ENCODE measurements at places on chromosomes 2 and 18. TPM values are rescaled to one million over a fixed set of nuclear protein-coding genes. Genes with fewer than 3 reads are reported as not detected.

DNA sequence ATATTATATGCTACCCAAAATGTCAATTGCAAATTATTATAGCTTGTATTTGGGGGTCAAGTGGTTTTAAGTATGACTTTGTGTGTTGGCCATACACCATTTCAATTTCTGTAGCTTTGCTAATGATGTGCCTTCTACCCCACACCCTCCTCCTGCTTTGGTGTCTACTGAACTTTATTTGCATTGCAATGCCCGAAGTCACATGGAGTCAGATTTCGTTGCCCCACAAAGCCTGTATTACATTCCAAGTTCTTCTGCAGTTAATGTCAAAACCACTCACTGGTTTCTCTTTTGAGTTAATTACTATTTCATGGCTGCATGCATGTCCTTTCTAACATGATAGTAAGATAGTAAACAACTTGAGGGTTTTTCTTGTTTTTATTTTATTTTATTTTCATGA, 528.9 kb downstream of the RIT2 start:
- no peaks in the 10 kb centered on the region for H3K4me1 ChIP-seq
- no peak overlapping the region for H3K27ac ChIP-seq
- H3K4me3 ChIP-seq: no peak overlapping the region

DNA sequence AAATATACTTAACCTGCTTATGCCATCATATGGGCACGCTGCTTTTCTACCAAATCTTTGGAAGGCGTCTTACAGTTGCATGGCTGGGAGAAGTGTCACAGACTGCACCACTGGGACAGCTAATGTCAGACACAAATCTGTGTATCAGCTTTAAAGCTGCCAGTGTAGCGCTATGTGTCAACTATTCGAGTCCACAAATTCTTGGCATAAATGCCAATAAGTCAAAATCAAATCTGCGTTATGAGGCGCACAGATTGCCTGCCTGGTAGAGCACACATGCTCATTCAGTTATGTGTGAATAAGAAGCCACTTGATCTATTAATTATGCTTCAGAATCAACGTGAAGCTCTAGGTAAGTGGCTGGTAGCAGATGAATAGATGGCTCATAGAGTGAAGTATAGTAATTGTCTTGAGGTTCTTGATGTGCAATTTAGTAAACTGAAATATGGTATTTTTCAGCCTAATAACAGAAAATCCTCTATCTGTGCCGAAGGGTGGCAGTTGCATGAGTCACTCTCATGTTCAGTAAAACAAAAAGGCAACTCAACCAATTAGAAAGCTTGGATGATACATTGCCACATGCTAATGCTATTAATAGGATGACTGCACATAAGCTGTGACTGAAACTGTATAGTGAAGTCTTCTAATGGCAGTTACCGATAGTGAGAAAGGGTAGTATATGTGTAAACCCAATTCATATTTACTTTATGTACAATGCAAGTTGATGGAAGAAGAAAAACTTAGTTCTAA, 52.0 kb downstream of the DCC start:
- H3K4me3 ChIP-seq: no peak overlapping the region
- H3K27ac ChIP-seq: no peak overlapping the region
- no peak for DNase-seq
- H3K27me3 ChIP-seq: no peaks in the 10 kb centered on the region
- no peaks in the 10 kb centered on the region for H3K36me3 ChIP-seq
- H3K4me1 ChIP-seq: no peaks in the 10 kb centered on the region

DNA sequence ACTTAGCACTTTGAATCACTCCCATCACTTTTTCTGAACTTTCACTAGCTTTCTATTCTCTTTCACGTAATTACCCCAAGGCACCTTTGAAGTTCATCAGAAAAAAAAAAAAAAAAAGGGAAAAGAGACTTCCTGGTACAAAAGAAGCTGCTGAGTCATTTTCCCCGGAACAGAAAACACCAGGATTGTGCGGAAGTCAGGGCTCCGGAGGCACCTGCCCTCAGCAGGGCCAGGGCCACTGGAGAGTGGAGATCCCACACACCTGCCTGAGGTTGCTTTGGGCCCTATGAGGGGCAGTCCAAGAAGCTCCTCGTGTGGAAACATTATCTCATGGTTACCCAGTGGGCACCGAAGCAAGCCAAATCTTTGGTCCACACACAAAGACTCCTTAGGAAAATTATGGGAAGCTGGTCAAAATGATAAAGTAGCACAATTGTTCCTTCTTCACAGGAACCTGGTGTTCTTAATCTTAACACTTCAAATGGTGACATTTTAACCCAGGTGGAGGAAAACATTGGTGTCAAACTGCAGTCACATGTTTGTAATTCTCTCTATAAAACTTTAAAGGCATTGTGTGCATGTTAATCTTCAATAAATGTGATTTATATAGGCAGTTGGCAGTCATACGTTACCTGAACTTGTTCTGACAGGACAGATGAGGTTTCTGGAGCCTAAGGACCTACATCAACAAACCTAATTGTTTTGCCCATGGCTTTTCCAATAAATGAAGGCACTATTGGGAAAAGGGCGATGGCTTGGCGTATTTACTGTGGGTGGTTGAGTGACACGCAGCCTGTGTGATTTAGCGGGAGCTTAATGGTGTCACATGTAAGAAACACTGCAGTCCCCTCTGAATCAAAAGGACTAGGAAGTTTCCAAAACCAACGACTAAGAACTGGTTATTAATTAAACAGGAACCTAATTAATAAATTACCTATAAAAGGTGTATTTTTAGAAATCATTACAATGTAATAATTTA, 23.4 kb upstream of the FAM110C start:
- no peaks in the 10 kb centered on the region for H3K36me3 ChIP-seq
- H3K4me1 ChIP-seq: no peaks in the 10 kb centered on the region
- no peak overlapping the region for H3K4me3 ChIP-seq

GRCh38 chr2:241224018-241224850, 35.8 kb downstream of the ANO7 start:
- peaks cover 23% of the 10 kb centered on the region for H3K36me3 ChIP-seq
- no peak overlapping the region for H3K4me3 ChIP-seq
- no peak overlapping the region for H3K27ac ChIP-seq
- H3K4me1 ChIP-seq: peaks cover 4% of the 10 kb centered on the region
- peaks cover 7% of the 10 kb centered on the region for H3K27me3 ChIP-seq

DNA sequence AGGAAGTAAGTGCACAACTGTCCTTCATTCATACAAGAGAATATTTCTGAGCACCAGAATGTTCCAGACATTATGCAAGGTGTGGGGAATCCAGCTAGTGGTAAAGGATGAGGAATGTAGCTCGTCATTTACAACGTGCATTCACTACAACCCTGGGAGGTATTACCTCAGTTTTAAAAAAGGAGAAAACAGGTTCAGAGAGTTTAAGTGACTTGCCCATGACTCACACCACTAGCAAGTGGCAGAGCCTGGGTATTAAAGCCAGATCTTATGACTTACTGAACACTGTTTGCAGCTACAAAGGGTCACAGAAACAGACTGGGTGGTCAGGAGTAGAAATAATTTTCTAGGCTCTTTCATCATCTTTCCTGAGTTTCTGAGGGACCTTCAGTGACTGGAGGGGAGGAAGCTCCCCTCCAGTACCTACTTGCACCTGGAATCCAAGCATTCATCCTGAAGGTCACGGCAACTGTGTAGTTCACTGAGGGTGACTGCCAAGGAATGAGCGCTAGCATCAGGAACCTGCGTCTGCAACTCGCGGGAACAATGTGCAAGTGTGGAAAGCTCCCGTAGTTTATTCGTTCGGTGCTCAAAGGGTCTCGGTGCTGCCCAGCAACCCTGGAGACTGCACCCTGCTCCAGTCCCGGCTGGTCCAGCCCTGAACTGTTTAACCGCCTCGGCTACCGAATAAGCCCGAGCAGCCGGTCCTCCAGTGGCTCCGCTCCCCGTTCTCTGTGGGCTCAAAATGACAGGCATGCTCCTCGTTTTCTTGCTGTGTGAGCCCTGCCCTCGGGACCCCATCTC, 647 bp downstream of the CCDC121 start:
- DNase-seq: no peak
- H3K27ac ChIP-seq: no peak overlapping the region
- peaks cover 36% of the 10 kb centered on the region for H3K36me3 ChIP-seq
- H3K4me3 ChIP-seq: no peak overlapping the region

GRCh38 chr18:37438417-37439180, 127.0 kb downstream of the CELF4 start:
- H3K4me3 ChIP-seq: no peak overlapping the region
- no peaks in the 10 kb centered on the region for H3K36me3 ChIP-seq
- no peaks in the 10 kb centered on the region for H3K4me1 ChIP-seq
- H3K27ac ChIP-seq: no peak overlapping the region

DNA sequence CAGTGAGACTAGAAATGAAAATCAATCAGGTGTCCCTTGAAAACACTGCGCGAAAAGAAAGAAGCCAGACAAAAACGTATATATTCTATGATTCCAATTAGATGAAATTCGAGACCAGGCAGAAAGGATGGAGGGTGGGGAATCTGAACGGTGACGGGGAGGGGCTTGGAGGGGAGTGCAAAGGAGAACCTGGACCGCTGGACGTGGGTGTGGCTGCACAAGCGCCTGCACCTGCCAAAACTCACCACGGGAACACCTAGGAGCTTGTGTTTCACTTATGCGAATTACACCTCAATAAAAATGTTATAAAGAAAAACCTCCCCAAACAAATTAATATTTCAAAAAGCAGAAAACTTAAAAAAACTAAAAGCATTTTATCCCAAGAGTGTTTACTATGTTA, 21.9 kb downstream of the THAP4 start:
- H3K4me3 ChIP-seq: no peak overlapping the region
- H3K36me3 ChIP-seq: peaks cover 19% of the 10 kb centered on the region
- no peaks in the 10 kb centered on the region for H3K27me3 ChIP-seq
- peak overlapping the region; percentile 3 for H3K27ac ChIP-seq
- no peak for DNase-seq

DNA sequence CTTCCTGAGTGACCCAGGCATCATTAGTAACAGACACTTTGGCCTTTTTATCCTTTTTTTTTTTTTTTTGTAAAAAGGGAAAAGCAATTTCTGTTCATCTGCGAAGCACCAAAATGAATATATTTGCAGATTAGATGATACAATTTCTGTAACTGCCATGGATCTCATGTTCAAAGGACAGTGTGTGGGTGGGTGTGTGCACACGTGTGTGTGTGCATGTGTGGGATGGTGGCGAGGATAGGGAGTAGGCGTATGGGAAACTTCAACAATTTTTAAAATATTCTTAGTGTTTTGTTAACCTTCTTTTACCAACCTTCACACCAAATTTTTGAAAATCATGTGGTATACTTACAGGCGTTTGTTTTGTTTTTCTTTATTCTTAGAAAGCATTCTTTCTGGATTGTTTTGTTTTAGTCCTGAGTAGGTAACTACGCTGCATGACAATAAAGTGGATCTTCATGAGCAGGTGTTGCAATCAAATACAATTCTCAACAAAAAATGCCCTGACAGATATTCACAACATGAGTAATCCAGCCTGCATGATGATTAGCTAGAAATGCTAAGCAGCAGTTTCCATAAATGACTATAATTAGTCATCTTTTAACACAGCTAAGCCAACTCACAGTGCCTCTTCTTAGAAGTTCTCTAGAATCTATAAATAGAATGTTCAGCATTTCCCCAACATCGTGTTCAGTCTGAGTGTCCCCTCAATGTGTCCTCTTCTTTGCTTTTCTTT, 53.5 kb upstream of the RMDN2 start:
- no peaks in the 10 kb centered on the region for H3K36me3 ChIP-seq
- peak overlapping the region; percentile 60 for H3K4me3 ChIP-seq
- peak overlapping the region; percentile 94 for H3K27ac ChIP-seq
- H3K4me1 ChIP-seq: peaks cover 39% of the 10 kb centered on the region
- no peak for DNase-seq

- no peak for DNase-seq
- H3K4me1 ChIP-seq: peaks cover 11% of the 10 kb centered on the region
- peaks cover 17% of the 10 kb centered on the region for H3K27me3 ChIP-seq
Observed at GRCh38 chr2:7400628-7401027, 483.4 kb downstream of the RNF144A start.

GRCh38 chr2:157480182-157480961, 36.5 kb upstream of the CYTIP start:
- DNase-seq: peak; percentile 58
- peaks cover 72% of the 10 kb centered on the region for H3K4me1 ChIP-seq
- peak overlapping the region; percentile 55 for H3K4me3 ChIP-seq

GRCh38 chr2:98895901-98896300, 40.1 kb downstream of the CRACDL start:
- H3K36me3 ChIP-seq: no peaks in the 10 kb centered on the region
- H3K4me3 ChIP-seq: no peak overlapping the region
- H3K27ac ChIP-seq: no peak overlapping the region
- no peak for DNase-seq

DNA sequence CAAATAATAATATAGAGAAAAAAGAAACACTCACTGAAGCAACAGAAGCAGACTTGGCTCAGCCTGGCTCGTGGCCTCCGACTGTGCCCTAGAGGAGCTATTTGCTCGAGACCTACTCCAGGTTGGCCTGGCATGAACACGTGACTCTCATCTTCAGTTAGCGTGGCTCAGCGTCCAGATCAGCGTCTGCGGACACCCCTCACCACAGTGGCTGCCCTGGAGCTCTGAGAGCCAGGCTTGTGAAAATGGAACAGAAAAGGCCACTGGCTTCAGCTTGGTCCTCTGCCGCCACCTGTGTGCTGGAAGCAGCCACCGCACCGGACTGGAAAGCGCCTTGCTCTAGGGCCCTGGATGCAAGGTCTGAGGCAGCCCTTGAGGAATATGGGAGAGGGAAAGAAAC, 1184.0 kb upstream of the GYPC start:
- no peak overlapping the region for H3K4me3 ChIP-seq
- no peak for DNase-seq
- no peak overlapping the region for H3K27ac ChIP-seq

DNA sequence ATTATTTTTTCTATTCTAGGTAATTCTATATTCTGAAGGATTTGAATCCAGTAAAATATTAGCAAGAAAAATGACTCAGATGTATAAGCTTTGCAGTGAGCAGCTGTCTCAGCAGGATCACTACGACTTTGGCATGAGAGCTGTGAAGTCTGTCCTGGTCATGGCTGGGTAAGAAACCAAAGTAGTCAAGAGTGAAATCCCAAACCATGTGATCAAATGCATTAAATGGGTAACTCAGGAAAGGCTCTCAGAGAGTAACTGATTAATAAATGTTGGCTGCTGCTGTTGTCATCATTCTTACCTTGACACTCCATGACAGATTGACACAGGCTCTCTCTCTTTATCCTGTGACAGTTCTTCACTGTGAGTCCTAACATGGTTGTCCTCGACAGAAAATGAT, 124.1 kb downstream of the DNAH6 start:
- DNase-seq: no peak
- no peaks in the 10 kb centered on the region for H3K36me3 ChIP-seq
- H3K4me3 ChIP-seq: no peak overlapping the region
- no peaks in the 10 kb centered on the region for H3K4me1 ChIP-seq
- no peak overlapping the region for H3K27ac ChIP-seq
- peaks cover 3% of the 10 kb centered on the region for H3K27me3 ChIP-seq

GRCh38 chr2:185738679-185739472, at the start of gene FSIP2:
FSIP2 (plus strand) TSS chr2:185738804; CDS start chr2:185738895, 91 bp downstream.
- H3K27me3 ChIP-seq: peaks cover 3% of the 10 kb centered on the region
- peak; percentile 32 for DNase-seq
- no peaks in the 10 kb centered on the region for H3K36me3 ChIP-seq

- no peak for DNase-seq
- H3K27me3 ChIP-seq: peaks cover 9% of the 10 kb centered on the region
- H3K4me3 ChIP-seq: no peak overlapping the region
- no peaks in the 10 kb centered on the region for H3K4me1 ChIP-seq
Observed at GRCh38 chr2:9100080-9100876, 96.8 kb upstream of the MBOAT2 start.

Gene OST4
- total RNA-seq: 312 TPM

Gene ST8SIA3
- not detected for total RNA-seq

Gene PJVK
- total RNA-seq: 1.1 TPM

Gene ZAP70
- total RNA-seq: 283 TPM
